ENCODE measurements at places on chromosomes 7 and 10.

- no peak for DNase-seq
These were observed 91.1 kb upstream of the CARD11 start for GRCh38 chr7:3134745-3135144.

GRCh38 chr7:137564677-137565076, 221.1 kb upstream of the PTN start:
- DNase-seq: no peak

- peak; percentile 38 for DNase-seq
These were observed 628 bp downstream of the PARP12 start for GRCh38 chr7:140062118-140062527.

GRCh38 chr10:50395271-50395670, 144.0 kb upstream of the ASAH2 start:
- no peak for DNase-seq

DNA sequence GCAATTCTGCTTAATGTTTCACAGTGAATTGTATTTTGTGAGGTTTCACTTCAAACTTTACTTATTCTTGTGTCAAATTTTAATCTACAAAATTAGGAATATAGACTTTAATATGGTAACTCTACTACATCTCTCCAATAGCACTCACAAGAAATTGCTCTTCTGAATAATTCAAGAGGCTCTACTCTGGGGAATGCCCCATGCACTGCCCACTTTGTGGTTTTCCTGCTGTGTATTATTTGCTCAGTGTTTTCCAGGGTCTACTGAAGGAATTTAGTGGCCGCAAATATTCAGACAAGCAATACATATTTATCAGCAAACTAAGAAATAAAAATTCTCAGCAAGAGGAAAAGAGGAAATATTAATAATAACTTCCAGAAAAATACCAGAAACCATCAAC, 611.4 kb downstream of the TNS3 start:
- DNase-seq: no peak

DNA sequence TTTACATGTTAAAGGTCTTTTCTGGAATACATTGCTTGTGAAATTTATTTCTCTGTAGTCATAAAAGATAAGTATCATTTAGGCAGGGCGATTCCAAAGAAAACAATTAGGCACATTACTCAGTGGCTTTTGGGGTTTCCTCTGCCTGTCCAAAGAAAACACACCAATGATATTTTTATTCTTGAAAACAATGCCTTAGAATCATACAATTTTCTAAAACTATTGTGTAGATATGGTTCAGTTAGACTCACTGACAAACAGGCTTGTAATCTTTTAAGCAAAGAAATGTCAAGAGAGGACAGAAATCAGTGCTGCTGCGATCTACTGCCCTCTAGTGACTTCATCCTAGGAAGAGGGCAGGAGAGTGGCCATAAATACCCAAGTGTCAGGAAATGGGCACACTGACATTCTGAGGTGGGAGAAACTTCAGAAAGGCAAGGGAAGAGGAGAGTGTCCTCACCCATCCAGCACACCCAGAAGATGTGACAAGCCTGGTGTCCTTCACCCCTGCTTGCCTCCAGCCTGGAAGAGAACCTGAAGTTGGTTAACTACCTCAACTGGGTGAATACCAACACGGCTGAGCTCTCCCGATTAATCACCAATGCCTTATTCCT, 120.5 kb downstream of the GALNT11 start:
- DNase-seq: peak; percentile 41

- DNase-seq: no peak
These were observed 2.7 kb upstream of the JCAD start for GRCh38 chr10:30062090-30062489.

GRCh38 chr10:116836902-116837523, 12.3 kb upstream of the ENO4 start:
- no peak for DNase-seq

DNA sequence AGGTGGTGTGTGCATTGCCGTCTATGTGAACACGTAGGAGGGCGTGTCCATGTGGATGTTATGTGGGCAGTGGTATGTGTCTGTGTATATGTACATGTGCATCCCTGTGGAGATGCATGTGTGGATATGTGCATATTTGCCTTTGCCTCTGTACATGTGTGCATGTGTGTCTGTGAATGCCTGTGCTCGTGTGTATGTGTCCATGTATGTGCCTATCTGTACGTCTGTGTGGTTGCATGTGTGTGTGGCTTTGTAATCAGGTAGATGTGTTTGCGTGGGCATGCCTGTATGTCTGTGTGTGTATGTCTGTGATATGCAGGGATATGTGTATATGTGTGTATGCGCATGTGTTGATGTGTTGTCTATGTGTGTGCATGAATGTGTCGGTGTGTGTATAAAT, 19.7 kb downstream of the ADCY1 start:
- DNase-seq: no peak

- no peak for DNase-seq
These were observed 193.8 kb upstream of the DPP6 start for GRCh38 chr7:153858355-153858754.

- no peak for DNase-seq
These were observed 623 bp upstream of the CEP41 start for GRCh38 chr7:130441408-130441869.

- no peak for DNase-seq
These were observed 111.5 kb downstream of the SEMA3C start for GRCh38 chr7:80807166-80807900.

- no peak for DNase-seq
These were observed 1.4 kb downstream of the HPS1 start for GRCh38 chr10:98445200-98445812.

GRCh38 chr10:132489053-132489703, 48.4 kb upstream of the INPP5A start:
- no peak for DNase-seq

DNA sequence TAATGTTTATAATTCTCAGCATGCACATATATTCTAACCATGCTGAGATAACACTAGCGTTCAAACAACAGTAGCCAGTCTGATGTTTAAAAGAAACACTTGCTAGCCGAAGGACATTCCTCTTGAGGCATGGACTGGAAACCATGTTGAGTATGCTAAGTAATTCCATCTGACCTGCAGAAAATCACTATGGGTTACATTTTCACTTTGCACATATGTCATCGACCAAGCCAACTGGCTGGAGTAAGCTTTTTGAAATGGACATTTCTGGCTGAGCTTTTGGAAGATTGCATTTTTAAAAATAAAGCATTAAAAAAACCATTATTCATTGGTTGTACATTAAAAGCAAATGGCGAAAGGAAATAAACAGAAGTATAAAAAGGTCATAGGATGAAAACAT, 88.2 kb downstream of the BBS9 start:
- no peak for DNase-seq

DNA sequence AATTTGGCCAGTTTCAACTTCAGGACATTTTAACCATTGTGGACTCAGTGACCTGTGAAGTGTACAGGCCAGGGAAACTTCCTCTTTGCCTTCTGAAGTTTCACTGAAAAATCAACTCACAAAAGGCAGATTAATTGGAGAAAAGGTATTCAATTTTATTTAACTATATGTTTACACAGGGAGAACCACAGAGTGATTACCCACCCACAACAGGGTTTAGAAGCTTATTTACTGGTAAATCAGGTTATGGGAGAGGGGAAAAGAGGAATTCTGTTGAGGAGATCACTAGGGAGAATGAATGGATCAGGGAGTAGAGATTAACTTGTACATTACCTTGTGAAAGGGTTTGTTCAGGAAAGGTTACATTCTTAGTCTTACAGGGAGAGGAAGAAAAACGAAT, 1.7 kb upstream of the AKR1D1 start:
- DNase-seq: no peak

DNA sequence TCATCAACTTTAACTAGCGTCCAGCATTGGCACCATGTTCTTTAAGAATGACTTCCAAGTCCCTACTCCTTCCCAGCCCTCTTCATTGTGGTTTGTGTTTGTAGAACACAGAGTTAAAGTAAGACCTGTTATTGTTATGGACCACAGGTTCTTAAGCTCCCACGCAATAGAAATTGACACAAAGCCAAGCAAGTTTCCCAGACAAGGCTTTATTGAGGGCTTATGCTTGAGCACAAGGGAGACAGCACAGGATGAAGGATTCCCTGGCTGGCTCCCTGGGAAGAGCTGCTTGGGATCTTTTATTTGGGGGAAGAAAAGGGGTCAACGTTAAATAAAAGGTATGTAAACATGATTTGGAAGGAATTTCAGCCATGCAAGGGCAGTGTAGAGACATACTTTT, 44.3 kb upstream of the PRKCQ start:
- DNase-seq: no peak

DNA sequence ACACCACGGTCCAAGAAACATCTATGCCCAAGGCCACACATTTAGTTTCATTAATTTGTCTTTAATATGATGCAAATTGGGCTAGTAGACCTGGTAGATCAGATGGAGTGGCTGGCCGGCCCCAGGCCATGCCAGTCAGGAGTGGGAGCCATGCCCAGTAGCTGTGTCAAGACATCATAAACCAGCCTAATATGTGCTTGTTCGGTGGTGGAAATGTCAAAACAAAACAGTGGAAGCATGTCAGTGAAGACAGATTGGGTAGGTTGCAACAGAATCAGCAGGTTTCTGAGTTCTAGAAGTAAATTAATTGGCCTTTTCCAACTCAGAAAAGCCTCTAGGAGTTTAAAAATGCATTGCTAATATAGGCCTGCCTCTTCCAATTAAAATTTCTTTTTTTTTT, 124.7 kb downstream of the NRP1 start:
- DNase-seq: no peak

GRCh38 chr10:113267619-113268562, 285.0 kb upstream of the HABP2 start:
- no peak for DNase-seq

- DNase-seq: no peak
These were observed 69.5 kb upstream of the LOXL4 start for GRCh38 chr10:98337484-98337883.

DNA sequence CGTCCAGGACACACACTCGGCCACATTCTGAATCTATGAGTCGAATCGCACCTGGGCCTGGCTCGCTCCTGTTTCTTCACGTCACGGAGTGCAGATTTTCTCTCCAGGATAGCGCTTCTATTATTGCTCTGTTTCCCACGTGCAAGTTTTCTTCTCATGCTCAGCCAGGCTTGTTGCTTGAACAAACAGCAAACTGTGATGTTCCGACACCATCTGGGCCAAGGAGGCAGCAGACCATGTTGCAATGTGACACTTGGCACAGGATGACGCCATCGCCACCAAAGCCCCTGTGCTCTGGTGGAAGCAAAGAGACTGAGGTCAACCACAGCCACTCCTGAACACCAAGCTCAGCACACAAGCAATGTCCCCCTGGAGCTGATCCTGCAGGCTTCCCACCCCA, 507.1 kb upstream of the ADARB2 start:
- no peak for DNase-seq

GRCh38 chr10:130489891-130490290, 353.7 kb downstream of the GLRX3 start:
- DNase-seq: no peak

DNA sequence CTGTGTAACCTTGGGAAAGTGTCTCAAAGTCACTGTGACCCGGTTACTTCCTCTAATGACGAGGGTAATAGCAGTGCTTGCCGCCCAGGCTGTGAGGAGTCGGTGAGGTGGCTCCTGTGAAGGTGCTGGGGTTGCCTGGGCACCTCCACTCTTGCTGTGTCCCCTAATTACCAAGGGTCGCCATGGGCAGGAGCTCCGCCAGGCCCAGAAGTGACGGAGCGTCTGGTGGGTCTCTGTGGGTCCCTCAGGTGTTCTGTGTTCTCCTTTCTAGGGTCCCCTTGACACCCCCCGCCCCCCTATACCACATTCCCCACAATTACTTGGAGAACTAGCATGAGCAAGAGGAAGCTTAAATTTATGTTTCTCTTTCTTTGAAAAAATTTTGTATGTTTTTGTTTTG, 161.5 kb downstream of the WDR37 start:
- DNase-seq: no peak

- DNase-seq: no peak
These were observed 4.1 kb upstream of the BMPR1A start for GRCh38 chr10:86752311-86752710.

- no peak for DNase-seq
These were observed 87.4 kb downstream of the CHST15 start for GRCh38 chr10:124005991-124006392.

GRCh38 chr10:35992107-35992506, 350.0 kb upstream of the FZD8 start:
- no peak for DNase-seq

DNA sequence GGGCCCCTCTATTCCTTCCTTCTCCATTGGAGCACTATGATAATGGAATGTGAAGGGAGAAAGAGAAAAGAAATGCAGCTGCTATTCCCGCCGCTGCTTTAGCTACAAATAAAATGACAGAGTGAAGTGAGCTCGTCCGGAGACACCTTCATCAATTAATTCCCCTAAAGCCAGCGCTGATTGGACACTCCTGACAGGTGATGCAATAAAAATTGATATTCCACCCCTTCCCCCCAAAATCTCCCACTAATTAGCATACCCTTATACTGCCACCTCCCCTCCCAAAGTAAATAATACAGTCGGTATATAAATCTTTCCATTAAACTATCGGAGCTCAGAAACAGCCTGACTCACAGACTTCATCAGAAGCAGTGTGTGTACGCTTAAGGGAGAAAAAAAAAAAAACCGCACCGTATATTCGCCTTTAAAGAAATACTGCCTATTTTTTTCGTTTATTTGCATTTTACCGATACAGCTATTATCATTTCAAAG, 7.3 kb downstream of the SKIDA1 start:
- DNase-seq: no peak

DNA sequence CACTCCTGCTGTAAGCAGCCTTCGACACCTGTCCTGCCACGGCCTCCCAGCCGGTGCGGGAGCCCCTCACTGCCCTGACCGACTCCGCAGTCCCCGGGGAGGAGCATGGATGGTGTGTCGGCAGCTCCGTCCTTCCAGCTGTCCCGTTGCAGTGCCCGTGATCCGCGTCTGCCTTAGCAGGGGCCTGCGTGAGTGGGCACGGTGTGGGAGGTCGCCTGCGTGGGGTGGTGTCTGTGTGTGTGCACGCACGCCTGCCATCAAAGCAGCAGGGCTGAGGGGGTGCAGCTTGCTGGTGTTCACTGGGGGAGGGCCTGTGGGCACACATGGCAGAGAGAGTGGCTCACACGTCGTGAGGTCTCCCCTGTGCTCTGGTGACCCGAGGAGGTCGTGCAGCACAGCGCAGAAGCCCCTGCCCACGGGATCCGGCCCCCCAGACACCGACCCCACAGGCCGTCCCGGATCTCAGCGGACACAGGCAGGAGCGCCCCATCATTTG, 10.3 kb downstream of the MAFK start:
- DNase-seq: no peak

DNA sequence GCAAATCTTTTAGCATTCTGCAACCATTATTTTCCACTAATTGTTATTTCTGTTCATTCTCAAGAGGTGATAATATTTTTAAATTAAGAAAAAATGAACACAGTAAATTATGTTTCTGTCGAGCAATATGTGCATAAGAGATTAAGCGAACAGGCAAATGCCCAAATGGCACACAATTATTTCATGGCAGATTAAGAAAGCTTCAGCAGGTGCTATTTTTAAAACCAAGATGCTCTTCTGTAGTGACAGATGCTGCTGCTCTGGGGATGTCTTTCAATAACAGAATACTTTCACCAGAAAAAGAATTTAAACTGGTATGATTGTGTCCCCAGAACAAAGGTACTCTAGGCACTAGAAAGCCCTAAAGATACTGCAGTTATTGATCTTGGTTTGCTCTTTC, 412.7 kb upstream of the SORCS1 start:
- DNase-seq: no peak
